ENCODE measurements at places on chromosomes 11 and 22. TPM values are rescaled to one million over a fixed set of nuclear protein-coding genes. Genes with fewer than 3 reads are reported as not detected.

Gene MMP11
- 8.5 TPM for total RNA-seq

Gene HOATZ
- total RNA-seq = not detected

Gene NRGN
- not detected for total RNA-seq

Gene MUC6
- total RNA-seq = not detected

Gene TSG101
- 87.3 TPM for total RNA-seq

Gene OR8G1
- not detected for total RNA-seq

Gene GLYAT
- not detected for total RNA-seq

Gene RBMXL2
- not detected for total RNA-seq

Gene CARD18
- not detected for total RNA-seq

Gene OR52I1
- not detected for total RNA-seq

Gene MMP12
- not detected for total RNA-seq

Gene TMEM132A
- 16.9 TPM for total RNA-seq

Gene CRELD2
- 57.2 TPM for total RNA-seq

Gene CTSW
- not detected for total RNA-seq

Gene OR8H2
- total RNA-seq = not detected

Gene SLCO2B1
- 0.59 TPM for total RNA-seq

Measured in cardiac ventricle fibroblast (primary cell).